ENCODE measurements at places on chromosomes 12 and 14.
A peak's percentile ranks its signal among the peaks of the same experiment; 100 is the strongest.

- peaks cover 58% of the 10 kb centered on the region for H3K4me1 ChIP-seq
- peak overlapping the region; percentile 82 for H3K27ac ChIP-seq
- no peak overlapping the region for H3K4me3 ChIP-seq
Observed at GRCh38 chr12:639566-639965, 23.7 kb downstream of the NINJ2 start.

DNA sequence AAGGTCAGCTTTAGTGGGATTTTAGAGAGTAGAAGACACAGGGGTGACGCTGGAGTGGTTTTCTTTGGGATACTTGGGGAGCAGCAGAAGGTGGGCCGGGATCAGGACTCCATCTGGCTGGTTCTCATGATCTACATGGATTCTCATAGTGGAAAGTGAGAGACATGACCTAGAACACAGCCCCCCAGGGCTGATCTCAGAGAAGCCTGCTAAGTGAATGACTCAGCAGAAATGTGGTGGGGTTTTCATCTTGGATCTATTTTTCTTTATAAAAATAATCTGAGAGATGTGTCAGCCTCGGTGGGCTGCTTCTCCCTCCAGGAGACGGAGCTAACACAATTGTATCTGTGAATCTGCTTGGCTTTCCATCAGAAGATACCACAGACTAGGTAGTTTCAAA lies 484.4 kb downstream of the TMEM121 start:
- H3K27ac ChIP-seq = no peak overlapping the region
- H3K4me1 ChIP-seq = peaks cover 7% of the 10 kb centered on the region
- no peaks in the 10 kb centered on the region for H3K27me3 ChIP-seq

DNA sequence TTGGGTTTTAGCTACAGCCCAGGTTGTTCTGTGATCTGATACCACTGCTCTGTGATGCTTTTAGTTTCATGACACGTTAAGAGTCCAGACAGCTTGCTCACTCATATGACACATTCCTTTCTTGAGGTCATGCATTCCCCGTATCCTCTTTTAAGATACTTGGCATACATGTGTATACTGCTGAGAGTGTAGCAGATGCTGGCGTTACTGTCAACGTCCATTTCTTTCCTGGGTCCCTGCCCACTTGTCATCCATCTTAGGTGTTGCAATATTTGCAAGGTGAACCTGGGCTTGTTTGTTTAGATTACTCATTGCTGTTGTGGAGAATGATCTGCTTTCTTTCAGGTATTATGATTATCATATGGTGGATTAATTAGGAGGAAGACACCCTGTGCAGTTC lies 9.1 kb upstream of the EMP1 start:
- no peak overlapping the region for H3K27ac ChIP-seq
- peaks cover 12% of the 10 kb centered on the region for H3K27me3 ChIP-seq
- H3K36me3 ChIP-seq = no peaks in the 10 kb centered on the region
- no peaks in the 10 kb centered on the region for H3K4me1 ChIP-seq

- DNase-seq = no peak
- H3K27me3 ChIP-seq = no peaks in the 10 kb centered on the region
- H3K27ac ChIP-seq = no peak overlapping the region
- H3K4me3 ChIP-seq = no peak overlapping the region
- H3K36me3 ChIP-seq = peaks cover 48% of the 10 kb centered on the region
Observed at GRCh38 chr14:68099495-68100045, 280.0 kb downstream of the RAD51B start.

- no peaks in the 10 kb centered on the region for H3K4me1 ChIP-seq
- no peak overlapping the region for H3K4me3 ChIP-seq
- no peak for DNase-seq
- no peak overlapping the region for H3K27ac ChIP-seq
- peaks cover 19% of the 10 kb centered on the region for H3K27me3 ChIP-seq
Observed at GRCh38 chr12:103560604-103561101, 26.4 kb upstream of the STAB2 start.

- H3K36me3 ChIP-seq = no peaks in the 10 kb centered on the region
Observed at GRCh38 chr12:73361156-73361863, 1089.1 kb downstream of the TRHDE start.

DNA sequence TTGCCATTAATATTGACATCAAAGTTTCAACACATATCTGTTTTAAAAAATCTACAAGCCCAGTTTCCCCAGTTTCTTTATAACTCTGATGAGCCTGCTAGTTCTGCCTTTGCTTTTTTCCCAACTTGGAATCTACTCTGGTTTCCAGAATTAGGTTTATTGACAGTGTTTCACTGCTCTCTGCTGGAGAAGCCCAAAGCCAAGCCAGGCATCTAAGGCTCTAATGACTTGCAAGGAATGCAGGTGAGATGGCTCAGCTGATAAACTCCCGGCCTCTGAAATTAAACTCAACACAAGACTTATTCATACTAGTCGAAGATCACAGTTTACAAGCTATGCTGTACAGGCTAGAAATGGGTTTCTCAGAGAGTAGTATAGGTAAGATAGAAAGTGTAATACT lies 54.3 kb downstream of the HMGA2 start:
- H3K27ac ChIP-seq = no peak overlapping the region
- H3K4me3 ChIP-seq = no peak overlapping the region
- H3K4me1 ChIP-seq = peaks cover 14% of the 10 kb centered on the region
- H3K36me3 ChIP-seq = no peaks in the 10 kb centered on the region
- no peak for DNase-seq
- peaks cover 20% of the 10 kb centered on the region for H3K27me3 ChIP-seq

GRCh38 chr12:72974954-72975555 lies 702.9 kb downstream of the TRHDE start:
- no peaks in the 10 kb centered on the region for H3K36me3 ChIP-seq
- no peaks in the 10 kb centered on the region for H3K27me3 ChIP-seq
- no peak overlapping the region for H3K27ac ChIP-seq
- H3K4me3 ChIP-seq = no peak overlapping the region
- DNase-seq = no peak
- no peaks in the 10 kb centered on the region for H3K4me1 ChIP-seq

DNA sequence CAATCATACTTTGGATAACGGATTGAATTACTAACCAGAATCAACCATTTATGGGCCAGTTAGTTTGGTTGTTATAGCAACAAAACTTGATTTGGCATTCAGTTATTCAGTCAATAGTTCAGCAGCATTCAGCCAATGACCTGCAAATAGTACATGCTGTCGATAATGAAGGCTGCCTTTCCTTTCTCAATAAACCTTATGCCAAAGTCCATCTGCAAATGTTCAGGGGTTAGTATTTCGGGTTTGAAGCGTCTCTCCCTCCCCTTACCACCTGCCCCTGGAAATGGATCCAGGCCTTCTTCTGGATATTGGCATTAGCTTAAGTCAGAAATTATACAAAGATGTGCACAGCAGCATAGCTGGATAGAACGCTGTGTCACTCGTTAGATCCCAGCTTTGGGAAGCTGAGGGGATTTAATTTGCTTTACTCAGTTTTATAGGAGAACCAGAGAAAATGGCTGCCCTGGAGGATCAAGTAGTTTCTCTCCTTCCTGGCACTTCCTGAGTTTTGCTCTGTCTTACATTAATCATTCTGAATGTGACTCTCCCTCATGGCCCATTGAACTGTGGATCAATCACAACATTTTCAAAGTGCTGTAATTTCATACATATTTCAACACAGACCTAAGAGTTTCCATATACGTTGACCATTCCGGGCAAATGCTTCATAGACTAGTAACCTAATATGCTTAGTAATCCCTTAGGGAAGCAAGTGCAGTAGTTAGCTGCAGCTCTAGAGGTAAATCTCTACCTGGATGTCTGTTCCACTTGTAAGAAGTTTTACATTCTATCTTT lies 46.7 kb upstream of the PTPRR start:
- H3K27ac ChIP-seq = no peak overlapping the region
- H3K36me3 ChIP-seq = no peaks in the 10 kb centered on the region
- no peaks in the 10 kb centered on the region for H3K27me3 ChIP-seq
- H3K4me1 ChIP-seq = no peaks in the 10 kb centered on the region

- no peak overlapping the region for H3K4me3 ChIP-seq
Observed at GRCh38 chr14:89134640-89135039, 282.4 kb downstream of the FOXN3 start.

- H3K4me3 ChIP-seq = no peak overlapping the region
- H3K36me3 ChIP-seq = no peaks in the 10 kb centered on the region
- no peak overlapping the region for H3K27ac ChIP-seq
- H3K4me1 ChIP-seq = no peaks in the 10 kb centered on the region
Observed at GRCh38 chr12:114895827-114896226, 211.9 kb upstream of the TBX3 start.

GRCh38 chr12:81339071-81339470 lies 261.2 kb downstream of the ACSS3 start:
- no peak overlapping the region for H3K4me3 ChIP-seq
- H3K27me3 ChIP-seq = no peaks in the 10 kb centered on the region
- no peaks in the 10 kb centered on the region for H3K4me1 ChIP-seq
- no peaks in the 10 kb centered on the region for H3K36me3 ChIP-seq

GRCh38 chr12:117803001-117803400 lies 165.8 kb downstream of the KSR2 start:
- H3K4me1 ChIP-seq = no peaks in the 10 kb centered on the region
- H3K27me3 ChIP-seq = peaks cover 4% of the 10 kb centered on the region
- H3K36me3 ChIP-seq = no peaks in the 10 kb centered on the region

GRCh38 chr12:107372229-107372658 lies 278.9 kb upstream of the CRY1 start:
- DNase-seq = no peak
- H3K36me3 ChIP-seq = no peaks in the 10 kb centered on the region
- peaks cover 6% of the 10 kb centered on the region for H3K27me3 ChIP-seq
- no peak overlapping the region for H3K27ac ChIP-seq

- H3K27ac ChIP-seq = no peak overlapping the region
- DNase-seq = no peak
- peaks cover 63% of the 10 kb centered on the region for H3K36me3 ChIP-seq
- no peaks in the 10 kb centered on the region for H3K27me3 ChIP-seq
- H3K4me3 ChIP-seq = no peak overlapping the region
Observed at GRCh38 chr12:124395284-124395752, 100.4 kb downstream of the RFLNA start.

DNA sequence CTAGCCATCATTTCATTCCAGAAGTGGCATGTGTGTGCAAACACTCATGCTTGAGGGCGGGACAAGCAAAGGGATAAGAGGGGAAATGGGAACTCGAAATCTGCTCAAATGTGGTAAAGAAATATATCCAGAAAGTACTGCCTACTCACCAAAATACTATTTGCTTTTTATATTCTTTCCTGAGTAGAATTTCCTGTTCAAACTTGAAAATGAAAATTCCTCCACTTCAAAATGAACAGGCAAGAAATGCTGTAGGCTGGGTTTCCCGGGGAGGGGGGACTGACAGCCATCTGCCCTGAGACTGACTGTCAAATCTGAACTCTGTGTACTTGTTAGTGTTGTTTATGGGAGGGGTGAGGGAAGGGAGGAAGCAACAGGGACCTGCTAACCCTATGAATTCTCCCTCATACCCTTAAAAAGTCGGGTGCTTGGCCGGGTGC lies 34.6 kb downstream of the NTF3 start:
- H3K36me3 ChIP-seq = no peaks in the 10 kb centered on the region
- H3K4me1 ChIP-seq = no peaks in the 10 kb centered on the region
- no peak for DNase-seq
- peaks cover 6% of the 10 kb centered on the region for H3K27me3 ChIP-seq
- H3K27ac ChIP-seq = no peak overlapping the region

All from activated B cell treated with CpG ODN at 0.5 μM for 24 hours (primary cell).